ENCODE measurements at places on chromosomes 6 and 20.

DNA sequence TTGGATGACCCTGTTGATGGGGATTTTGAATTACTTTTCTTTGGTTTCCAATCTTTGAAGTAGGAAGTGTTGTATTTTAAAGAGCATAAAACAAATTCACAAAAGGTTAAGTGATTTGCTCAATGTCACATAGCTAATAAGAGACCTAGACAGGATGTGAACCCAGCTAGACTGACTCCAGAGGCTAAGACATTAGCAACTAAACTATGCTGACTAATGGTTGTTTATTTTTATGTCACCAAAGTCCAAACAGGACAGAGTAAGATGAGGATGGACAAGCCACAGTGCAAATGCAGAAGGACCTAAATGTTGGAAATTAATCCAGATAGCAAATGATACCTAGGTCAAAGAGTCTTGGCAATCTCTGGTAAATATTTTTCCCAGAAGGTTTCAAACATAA is 38.0 kb downstream of the OGFRL1 start:
- DNase-seq: no peak

GRCh38 chr20:5511930-5512329 is 195.2 kb upstream of the PROKR2 start:
- DNase-seq: no peak

- no peak for DNase-seq
Measured at GRCh38 chr6:152980656-152981055, 2.2 kb downstream of the FBXO5 start.

DNA sequence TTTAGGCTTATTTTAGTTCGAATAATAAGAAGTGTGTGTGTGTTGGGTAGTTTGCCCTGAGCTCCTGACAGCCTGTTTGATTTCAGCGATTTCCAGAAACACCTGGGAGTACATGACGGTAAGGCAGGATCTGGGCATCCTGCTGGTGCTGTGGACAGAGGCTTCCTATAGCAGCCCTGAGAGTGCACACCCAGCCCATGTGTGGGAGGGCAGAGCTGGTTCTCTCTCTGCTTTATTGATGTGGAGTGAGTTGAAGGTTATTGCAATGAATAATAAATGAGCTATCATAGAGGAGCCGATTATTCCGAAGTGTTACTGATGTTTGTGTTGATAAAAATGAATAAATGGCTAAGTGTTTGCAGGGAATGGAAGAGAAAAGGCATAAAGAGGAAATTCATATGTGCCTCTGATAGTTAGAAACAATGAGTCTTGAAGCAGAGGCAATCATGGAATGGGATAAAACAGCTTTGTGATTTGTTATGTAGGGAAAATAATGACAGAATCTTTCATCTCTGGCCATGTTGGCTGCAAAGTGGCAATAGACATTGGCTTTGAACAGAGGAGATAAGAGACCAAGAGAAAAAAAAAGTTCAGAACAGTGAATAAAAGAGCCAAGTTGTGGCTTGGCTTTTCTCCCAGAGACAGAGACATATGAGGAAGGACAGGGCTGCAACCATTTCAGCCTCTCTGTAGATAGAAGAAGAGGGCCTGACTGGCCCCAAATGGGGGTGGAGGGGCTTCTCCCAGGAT is 166.2 kb upstream of the CHD6 start:
- no peak for DNase-seq

DNA sequence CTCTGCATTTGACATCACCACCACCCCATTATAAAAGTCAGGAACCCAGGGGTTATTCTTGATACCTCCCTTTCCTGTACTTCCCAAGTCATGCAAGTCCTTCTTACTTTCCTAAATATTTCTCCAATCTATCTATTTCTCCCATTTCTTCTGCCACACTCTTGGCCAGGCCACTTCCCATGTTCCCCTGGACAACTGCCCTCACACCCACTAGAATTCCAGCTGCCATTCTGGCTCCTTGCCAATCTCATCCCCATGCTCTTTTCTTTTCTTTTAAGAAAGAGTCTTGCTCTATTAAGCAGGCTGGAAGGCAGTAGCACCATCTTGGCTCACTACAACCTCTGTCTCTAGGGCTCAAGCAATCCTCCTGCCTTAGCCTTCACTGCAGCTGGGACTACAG is 15.2 kb downstream of the DEFB132 start:
- DNase-seq: no peak

- peak; percentile 48 for DNase-seq
Measured at GRCh38 chr20:16434062-16434664, 139.1 kb downstream of the KIF16B start.

DNA sequence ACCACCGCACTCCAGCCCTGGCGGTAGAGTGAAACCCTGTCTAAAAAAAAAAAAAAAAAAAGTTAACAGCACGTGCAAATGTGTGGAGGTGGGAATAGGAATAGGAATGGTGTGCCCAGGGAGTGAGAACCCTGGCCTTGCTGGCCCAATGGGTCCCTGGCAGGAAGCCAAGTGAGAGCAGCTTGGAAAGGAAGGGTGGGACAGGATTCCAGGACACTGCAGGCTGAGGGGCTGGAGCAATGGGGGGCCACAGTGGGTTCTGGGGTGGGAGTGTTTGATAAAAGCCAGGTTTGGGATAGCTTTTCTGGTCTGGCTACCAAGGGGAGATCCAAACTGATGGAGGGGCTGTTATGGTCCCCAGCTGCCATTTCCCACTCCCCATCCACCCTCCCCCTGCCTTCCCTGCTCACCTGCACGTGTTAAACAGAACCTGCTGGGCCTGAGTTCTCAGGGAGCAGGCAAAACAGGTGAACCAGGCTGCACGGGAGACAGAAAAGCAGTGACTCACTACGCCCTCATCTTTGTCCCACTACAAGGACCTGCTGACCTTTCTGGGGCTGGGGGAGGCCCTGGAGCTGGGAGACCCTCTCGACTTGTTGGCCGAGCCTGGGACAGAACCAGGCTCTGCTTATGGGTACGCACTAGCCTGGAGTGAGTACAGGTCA is 3.3 kb downstream of the SUN5 start:
- no peak for DNase-seq

- no peak for DNase-seq
Measured at GRCh38 chr6:139146317-139146726, 11.4 kb downstream of the HECA start.

Measured in GM10248 (cell line).